ENCODE measurements at places on chromosomes 2 and 18.

- no peak for DNase-seq
Measured at GRCh38 chr2:199431746-199432213, 26.0 kb downstream of the SATB2 start.

- no peak for DNase-seq
Measured at GRCh38 chr2:70676301-70677035, 91.5 kb downstream of the ADD2 start.

- no peak for DNase-seq
Measured at GRCh38 chr2:73177645-73178255, 24.6 kb upstream of the NOTO start.

DNA sequence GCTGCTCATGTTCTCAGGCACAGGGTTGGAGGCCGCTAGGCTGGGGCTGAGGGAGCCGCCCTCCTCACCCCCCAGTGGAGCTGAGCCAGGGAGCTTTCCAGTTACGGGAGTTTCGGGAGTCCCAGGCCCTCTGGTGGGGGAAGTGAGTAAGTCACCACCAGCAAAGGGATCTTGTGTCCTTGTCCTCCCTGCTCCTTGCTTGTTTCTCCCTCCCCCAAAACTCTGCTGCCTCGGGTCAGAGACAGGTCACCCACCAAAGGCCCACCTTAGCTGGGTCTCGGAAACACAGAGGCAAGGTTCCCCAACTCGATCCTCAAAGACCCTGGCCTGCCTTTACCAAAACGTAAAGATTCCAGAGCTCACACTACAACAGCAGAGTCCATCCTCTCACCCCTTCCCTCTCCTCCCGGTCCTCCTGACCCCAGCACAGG is 60.5 kb upstream of the POMC start:
- peak; percentile 87 for DNase-seq

- DNase-seq: no peak
Measured at GRCh38 chr2:239750929-239751678, 274.0 kb downstream of the NDUFA10 start.

- DNase-seq: no peak
Measured at GRCh38 chr18:76383636-76384035, 111.4 kb downstream of the ZNF516 start.

- DNase-seq: no peak
Measured at GRCh38 chr2:241678784-241679540, 7.7 kb downstream of the DTYMK start.

DNA sequence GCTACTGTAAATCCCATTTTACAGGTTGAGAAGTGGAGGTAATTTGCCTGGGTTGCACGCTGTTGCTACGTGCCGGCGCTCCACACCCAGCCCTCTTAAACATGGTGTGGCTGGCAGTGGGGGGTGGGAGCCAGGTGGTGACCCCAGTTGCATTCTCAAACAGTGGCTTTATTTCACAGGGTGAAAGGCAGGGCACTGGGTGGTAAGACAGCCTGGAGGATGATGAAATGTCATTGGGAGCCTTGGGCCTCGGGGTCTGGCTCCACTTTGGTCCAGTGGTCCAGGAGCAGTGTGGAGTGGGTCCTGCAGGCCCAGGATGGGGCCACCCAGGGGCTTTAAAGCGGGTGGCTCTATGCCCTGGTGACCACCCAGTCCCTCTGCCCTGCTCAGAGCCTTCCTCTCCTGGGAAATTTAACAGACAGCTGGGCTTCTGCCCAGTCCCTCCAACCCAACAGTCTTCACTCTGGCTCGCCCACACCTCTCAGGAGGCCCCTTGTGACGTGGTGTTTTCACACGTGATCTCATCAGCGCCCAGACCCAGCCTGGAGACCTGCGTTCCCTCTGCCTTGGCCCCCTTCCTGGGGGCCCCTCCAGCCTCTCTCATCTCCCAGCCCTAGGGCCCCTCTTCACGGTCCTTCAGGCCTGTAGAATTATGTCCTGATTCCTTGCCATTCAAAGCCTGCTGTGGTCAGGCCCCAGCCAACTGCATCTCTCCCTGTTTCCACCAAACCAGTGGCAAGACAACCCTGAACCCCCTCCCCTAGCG is 92.5 kb downstream of the INHBB start:
- DNase-seq: no peak

GRCh38 chr2:191078165-191078867 is 64.3 kb upstream of the STAT1 start:
- DNase-seq: no peak

- DNase-seq: no peak
Measured at GRCh38 chr2:162613839-162614238, 224.7 kb downstream of the KCNH7 start.

- no peak for DNase-seq
Measured at GRCh38 chr2:190744041-190744440, 95.2 kb downstream of the NAB1 start.

- no peak for DNase-seq
Measured at GRCh38 chr2:236687296-236687965, 117.8 kb downstream of the ACKR3 start.

GRCh38 chr2:46246790-46247189 is 50.4 kb upstream of the EPAS1 start:
- no peak for DNase-seq

DNA sequence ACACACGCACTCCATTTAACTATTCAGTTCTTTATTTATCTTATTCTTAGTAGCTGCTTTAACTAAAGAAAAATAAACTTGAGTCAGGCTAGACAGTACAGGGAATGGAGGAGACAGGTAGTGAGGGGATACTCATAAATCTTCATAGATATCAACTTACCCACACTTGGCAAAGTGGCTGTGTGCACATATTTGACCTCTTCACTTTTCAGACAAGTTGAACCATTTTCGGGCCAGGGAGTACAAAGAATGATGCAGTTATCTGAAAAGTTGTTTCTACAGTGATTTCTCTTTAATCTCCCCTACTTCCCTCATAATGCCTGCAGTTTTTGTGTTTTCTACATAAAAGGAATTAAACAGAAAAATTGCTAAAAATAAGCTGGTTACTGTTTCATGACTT is 307.5 kb downstream of the GULP1 start:
- no peak for DNase-seq

DNA sequence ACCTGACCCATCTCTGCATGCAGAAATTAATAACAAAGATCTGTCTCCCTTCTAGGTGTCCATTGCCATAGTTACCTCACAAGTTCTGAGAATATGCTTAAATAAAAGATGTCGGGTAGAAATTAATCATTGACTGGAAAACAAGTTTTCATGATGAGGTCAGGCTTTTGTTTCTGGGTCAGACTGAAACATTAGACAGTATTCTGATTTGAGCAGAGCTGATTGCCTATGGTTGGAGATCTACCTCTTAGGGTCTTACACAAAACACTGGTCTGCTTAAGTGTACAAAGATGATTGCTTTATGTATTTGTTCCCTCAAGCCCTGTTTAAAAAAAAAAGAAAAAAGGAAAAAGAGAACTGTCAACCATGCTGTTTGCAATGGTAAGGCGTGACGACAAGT is 956.4 kb downstream of the CPS1 start:
- DNase-seq: no peak

- no peak for DNase-seq
Measured at GRCh38 chr2:225472161-225472560, 72.7 kb downstream of the NYAP2 start.

- DNase-seq: no peak
Measured at GRCh38 chr18:68662754-68663153, 52.2 kb downstream of the TMX3 start.

- no peak for DNase-seq
Measured at GRCh38 chr2:109613081-109613921, 465 bp downstream of the SEPTIN10 start.

GRCh38 chr18:28365411-28365831 is 188.5 kb upstream of the CDH2 start:
- DNase-seq: no peak

DNA sequence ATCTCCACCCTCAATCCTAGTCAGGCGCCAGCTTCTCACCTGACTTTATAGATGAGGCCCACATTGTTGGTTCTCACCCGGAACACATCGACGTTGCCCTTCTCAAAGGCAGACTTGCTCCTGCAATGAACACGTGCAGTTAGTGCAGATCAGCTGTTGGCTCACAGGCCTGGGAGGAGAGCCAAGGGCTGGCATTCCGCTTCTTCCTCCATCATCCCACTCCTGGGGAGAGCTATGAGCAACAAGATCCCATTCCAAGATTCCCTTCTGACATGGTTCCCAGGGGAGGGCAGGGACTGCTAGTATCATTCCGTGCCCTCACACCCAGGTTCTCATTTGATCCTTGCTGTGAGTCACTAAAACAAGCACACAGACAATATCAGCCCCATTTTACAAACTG is 15.1 kb downstream of the LOXHD1 start:
- no peak for DNase-seq

DNA sequence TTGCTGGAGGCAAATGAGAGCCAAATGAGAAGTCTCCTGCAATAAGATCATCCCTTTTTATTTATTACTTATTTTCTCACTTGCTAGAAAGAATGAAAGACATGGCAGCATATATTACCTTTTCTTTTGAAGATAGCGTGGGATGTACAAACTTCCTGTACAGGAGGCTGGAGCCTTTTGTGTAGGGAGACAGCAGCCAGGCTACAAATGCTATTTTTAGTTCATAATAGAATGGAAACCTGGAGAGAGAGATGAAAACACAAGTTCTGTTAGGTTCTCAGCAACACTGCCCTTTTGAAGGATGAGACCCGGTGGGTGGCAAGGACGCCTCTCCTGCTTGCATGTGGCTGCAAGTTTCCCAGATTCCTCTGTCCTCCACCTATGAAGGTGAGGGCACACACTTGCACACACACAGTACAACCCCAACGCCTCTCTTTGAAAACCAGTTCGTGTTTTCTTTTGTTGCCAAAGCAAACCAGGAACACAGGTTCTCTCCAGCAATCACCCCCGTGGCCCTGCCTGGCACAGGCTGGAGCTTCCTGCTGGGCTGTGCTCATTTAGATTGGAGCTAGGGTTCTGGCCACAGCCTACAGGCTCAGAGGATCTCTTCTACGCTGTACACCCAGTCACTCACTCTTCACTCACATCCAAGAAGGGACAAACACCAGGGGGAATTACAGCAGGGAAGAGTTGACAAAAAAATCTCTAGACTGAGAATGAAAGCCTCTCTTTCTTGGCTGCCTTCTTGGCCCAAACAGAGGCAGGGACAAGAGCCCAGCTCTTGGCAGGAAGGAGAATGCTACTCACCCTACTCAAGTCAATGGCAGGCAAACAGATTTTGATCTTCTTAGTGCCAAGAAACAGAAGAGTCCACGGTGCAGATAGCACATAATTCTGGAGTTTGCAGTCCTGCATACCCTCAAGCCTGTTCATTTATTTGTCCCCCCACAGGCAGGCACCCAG is 55.6 kb downstream of the MRPL35 start:
- no peak for DNase-seq

GRCh38 chr2:33765122-33765521 is 166.0 kb upstream of the FAM98A start:
- no peak for DNase-seq

- no peak for DNase-seq
Measured at GRCh38 chr2:59936048-59936447, 617.4 kb downstream of the BCL11A start.
